ENCODE measurements at places on chromosomes 3 and 15.

- no peak for DNase-seq
Observed at GRCh38 chr3:35505181-35505580, 134.1 kb upstream of the ARPP21 start.

DNA sequence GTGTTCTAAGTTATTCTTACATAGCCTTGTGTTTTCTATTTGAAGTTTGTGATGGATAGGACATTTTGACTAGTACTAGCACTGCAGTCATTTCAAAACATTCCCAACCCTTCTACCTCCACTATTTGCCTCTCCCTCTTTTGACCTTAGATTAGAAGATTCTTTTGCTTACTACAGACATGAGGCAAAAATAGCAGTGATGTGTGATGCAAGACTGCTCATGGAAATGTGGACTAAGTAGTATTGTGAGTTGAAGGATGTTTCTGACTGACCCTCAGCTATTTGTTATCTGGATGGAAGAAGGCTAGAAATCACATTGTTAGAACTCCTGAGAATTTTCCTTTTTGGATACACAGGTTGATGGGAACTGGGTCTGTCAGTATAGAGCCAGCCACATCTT is 45.9 kb downstream of the ATP2C1 start:
- peak; percentile 63 for DNase-seq

DNA sequence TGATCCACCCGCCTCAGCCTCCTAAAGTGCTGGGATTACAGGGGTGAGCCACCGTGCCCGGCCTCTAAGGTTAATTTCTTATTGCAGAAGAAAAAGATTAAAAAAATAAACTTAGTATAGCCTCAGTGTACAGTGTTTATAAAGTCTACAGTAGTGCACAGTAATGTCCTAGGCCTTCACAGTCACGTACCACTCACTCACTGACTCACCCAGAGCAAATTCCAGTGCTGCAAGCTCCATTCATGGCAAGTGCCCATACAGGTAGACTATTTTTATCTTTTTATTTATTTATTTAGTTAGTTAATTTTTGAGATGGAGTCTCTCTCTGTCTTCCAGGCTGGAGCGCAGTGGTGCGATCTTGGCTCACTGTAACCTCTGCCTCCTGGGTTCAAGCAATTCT is 3.2 kb upstream of the FLNB start:
- DNase-seq = no peak

- DNase-seq = no peak
Observed at GRCh38 chr3:72442759-72443158, 405.5 kb downstream of the SHQ1 start.

DNA sequence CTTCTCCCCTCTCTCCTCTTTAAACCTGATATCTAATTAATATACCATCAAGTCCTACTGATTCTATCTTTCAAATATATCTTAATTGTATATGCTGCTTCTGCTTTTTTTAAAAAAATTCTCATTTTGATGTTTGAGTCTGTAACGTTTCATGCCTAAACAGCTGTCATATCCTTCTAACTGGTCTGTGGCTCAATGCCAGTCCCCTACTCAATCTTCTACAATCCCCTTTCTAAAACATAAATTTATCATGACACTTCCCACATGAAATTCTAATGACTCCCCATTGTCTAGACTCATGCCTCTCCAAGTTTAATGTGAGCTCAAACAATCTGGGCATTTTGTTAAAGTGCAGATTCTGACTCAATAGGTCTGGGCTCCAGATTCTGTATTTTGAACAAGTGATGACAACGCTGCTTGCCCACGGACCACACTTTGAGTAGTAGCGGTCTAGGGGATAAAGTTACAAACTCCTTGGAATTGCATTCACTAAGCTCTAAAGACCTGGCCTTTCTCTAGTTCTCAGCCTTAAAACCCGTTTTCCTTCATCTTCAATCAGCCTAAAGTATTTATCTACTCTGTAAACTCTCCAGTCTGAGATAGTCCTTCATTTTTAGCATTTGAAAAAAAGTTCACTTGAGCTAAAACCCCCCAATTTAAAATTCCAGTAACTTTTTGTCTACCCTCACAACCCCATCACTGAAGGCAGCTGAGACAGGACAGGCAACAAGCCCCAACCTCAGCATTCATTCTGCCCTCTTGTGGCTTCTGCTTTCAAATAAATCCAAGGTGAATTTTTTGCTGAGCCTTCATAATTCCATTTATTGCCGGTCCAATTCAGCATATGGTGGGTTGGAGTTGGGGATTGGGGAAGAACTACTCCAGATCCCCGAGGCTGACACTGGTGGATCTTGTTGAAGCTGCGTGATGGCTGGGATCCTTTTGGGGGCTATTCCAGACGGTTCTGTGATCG is 88.1 kb upstream of the THRB start:
- peak; percentile 17 for DNase-seq

GRCh38 chr3:41188306-41188705 is 11.0 kb upstream of the CTNNB1 start:
- no peak for DNase-seq

DNA sequence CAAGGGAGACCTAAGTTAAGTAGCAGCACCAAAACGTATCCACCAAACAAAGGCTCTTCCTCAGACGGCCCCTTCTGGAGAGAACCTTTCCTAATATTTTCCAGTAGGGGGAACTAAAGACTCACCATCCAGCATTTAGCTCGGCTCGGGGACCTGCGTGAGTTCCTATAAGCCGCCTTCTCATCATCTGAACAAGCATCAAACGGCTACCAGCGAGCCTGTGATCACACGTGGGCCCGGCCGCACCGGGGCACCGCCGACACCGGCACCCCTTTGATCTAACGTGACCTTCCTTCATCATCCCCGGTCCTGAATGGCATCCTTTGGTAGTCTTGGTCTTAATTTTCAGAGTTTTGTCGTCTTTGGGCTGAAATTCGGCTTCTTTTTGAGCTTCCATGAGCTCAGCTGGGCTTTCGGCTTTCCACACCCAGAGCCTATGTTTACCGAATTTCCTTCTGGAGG is 1.4 kb upstream of the ROBO2 start:
- peak; percentile 88 for DNase-seq

GRCh38 chr15:90934256-90934948 is 683 bp upstream of the UNC45A start:
- peak; percentile 83 for DNase-seq

GRCh38 chr15:90058308-90058707 is 44.0 kb downstream of the IDH2 start:
- no peak for DNase-seq

- DNase-seq = no peak
Observed at GRCh38 chr3:18234717-18235335, 190.3 kb downstream of the SATB1 start.

- no peak for DNase-seq
Observed at GRCh38 chr15:80861731-80862170, 82.6 kb downstream of the CEMIP start.

DNA sequence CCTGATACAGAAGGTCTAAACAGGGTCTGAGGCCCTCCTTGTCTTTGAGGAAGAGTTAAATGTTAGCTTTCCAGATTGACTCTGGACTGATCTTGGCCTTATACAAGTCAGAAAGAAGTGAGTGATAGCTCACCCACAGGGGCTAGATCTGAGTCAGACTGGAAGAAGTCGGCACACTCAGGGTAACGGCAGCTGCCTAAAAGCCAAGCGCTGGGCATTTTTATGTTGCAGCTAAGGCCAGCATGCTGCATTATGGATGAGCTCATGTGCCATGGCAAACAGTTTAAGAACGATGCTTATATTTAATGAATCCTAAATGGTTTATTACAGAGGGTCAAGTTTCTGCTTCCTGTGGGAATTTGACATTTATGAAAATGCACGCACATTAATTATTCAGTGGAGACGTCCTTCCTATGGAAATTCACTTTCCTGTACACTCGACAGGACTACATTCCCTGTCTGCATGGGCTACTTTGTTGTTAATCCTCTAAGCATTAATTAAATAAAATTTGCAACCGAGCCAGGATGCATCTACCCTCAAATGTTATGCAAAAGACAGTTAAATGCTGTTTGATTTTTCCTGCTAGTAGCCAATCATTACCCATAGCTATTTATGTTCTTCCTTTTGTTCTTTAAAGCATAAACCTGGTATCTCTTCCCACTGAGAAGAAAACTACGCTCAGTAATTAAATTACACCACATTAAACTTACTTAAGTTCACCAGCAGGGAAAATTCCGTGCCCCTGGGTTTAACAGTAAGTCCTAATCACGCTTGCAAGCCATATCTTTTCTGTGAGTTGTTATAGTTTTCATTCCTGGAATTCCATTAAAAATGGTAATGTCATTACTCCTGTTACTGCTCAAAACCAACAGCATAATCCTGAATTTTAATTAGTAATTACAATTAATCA is 762.7 kb upstream of the CFAP20DC start:
- DNase-seq = peak; percentile 19

DNA sequence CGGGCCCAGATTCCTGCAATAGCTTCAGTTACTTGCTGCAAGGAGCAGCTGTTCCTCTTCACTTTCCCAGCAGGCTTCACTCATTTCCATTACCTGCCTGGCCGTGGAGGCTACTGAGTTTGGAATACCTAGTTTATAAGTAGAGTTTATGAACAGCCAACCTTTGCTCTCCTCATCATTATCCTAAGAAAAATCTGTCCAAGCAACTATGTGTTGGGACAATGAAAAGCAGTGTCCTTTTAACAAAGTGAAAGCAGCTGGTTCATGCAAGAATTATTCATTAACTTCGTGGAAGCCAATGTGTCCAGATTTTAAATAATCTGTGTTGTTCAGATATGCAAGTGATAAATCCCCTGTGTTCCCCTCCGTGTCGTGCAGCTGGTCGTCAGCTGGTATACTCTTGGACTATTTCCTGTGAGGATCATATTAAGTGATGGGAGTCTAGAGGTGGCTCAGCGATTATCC is 39.3 kb upstream of the SSR3 start:
- DNase-seq = no peak

DNA sequence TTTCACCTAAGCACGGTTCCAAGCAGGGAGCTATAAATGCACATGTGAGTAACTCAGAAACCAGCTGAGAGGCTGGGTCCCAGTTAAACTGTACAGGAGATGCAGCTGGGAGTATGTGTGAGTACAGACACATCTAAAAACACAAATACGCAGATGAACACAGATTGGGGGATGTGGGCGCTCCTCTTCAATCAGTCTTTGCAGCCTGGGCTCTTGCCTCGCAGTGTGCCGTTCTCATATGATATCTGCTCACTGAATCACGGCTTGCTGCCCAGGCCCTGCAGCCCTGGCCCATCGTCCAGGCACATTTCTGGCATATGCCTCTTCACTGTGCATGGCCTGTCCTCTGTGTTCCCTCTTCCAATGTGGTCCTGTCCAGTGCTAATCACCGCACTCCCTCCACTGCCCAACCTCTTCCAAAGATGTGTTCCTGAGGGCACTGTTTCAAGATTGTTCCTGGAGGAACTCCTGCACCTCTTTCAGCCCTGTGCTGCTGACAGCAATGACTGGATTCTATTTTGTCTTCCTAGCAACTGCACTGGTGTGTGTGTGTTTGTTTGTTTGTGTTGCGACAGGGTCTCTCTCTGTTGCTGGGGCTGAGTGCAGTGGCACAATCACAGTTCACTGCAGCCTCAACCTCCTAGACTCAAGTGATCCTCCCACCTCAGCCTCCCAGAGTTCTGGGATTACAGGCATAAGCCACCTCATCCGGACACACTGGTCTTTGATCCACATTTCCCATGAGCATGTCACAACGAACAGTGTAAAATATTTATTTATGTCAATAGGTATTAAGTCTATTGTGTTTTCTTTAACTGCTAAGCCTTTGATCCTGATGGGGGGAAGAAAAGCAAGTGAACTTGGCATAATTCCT is 17.0 kb downstream of the CA12 start:
- DNase-seq = peak; percentile 53

DNA sequence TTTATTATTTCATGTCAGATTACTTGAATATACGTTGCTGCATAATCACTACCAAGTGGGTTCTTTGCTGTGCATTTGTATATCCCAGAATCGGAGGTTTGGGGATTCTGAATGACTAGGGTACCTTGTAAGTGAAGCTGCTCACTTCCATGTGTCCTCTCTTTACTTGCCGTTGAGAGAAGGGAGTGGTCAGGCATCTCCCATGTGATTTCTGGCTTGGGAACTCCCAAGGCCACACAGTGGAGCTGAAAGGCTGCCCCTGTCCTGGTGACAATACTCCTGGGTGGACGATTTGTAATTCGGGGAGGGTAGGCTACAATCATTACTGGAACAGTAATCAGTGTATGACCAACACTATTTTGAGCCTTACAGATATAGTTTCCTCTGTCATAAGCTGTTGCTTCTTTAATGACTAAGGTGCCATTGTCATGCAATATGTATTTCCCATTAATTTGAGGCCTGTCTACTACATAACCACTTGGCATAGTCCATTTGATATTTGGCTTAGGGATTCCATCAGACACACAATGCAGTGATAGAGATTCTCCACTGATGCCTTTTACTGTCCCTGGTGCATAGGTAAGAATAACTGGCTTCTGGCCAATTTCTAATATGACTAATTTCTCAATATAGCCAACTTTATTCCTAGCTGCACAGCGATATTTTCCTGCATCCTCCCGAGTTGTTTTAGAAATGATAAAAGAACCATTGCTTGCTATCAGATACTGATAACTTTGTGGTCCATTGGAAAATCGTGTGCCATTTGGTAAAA is 24.0 kb downstream of the IGSF10 start:
- no peak for DNase-seq

- no peak for DNase-seq
Observed at GRCh38 chr3:15099364-15100098, 583 bp upstream of the RBSN start.

- DNase-seq = peak; percentile 66
Observed at GRCh38 chr3:45123581-45124269, 22.5 kb downstream of the CDCP1 start.

DNA sequence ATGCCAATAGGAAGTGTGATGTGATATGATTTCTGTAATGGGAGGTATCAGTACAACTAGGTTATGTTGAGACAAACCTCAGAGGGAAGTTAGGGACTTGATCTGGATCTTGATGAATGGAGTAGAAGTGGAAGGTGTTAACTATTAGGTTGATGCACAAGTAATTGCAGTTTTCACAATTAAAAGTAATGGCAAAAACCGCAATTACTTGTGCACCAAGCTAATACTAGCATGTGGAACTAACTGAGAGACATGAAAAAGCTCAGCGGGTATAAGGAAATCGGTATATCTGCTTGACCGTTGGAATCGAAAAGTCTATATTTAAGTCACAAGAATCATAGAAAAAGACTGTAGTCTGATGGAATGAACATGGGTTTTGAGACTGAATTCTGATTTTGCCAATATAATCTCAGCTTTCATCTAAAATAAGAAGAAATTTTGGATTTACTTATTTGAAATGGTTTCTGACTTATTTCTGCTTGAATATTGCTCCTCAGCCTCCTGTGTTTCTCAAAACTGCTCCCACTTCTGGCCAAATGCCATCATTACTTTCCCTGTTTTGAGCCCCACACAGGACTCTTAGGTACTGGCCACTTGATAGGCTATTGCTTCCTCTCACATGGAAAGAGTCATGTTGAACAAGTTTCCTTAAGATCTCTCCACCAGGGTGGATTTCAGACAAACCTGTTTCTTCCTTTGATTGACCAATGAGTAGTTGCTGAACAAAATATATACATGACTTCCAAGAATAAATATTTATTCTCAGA is 271.5 kb upstream of the COL8A1 start:
- no peak for DNase-seq

- DNase-seq = no peak
Observed at GRCh38 chr3:68228856-68229255, 574.4 kb upstream of the SUCLG2 start.

GRCh38 chr3:141469720-141470119 is 17.1 kb upstream of the RASA2 start:
- DNase-seq = no peak

Measured in fibroblast of pulmonary artery (primary cell).